Activated T-helper 2 cell treated with anti-CD3 and anti-CD28 coated beads, Interferon-gamma antibody, Interleukin-2, Interleukin-4, amounts not matched to agents 10 μg/mL and 5 μg/mL and 100 μg/mL, durations not matched to agents 14 hours and 24 hours and 36 hours (primary cell): ENCODE measurements at places on chromosomes 11 and 22.

- DNase-seq, result no peak
Measured at GRCh38 chr22:34508797-34509196, 557.2 kb upstream of the ISX start.

DNA sequence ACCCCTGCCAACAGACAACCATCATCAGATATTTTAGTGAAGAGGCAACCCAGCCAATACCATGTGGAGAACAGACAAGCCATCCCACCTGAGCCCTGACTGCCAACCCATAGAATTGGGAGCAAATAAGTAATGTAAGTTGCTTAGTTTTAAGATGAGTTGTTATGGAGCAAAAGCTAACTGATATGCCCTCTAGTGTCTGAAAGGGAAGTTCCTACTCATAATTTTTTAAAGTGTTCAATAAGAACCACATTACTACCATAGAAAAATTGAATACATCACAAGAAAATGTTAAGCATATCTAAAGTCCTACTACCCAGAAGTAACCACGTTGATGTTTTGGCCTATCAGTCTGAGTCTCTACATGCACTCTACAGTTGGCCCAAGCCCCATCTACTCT is 50.8 kb upstream of the SLC36A4 start:
- no peak for DNase-seq

- DNase-seq, result no peak
Measured at GRCh38 chr11:3160252-3161031, 4.7 kb downstream of the OSBPL5 start.

DNA sequence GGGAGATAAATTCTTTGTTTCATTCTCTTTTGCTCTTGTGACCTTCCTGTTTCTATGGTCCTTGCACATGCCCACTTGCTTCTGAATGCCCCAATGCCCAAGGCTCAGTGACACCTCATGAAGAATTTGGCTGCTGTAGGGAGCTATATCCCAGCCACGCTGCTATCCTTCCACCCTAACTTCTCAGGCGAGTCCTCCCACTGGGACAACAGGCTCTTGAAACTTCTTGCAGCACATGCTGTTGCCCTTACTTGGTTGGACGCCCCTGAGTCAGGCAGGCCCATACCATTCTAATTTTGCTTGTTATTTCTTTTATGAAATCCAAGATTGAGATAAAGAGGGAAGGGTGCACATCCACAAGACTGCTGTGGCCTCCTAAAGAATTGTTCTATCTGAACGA is 57.6 kb upstream of the BLID start:
- DNase-seq, result no peak

GRCh38 chr11:32231909-32232493 is 141.1 kb downstream of the RCN1 start:
- DNase-seq, result no peak

- no peak for DNase-seq
Measured at GRCh38 chr22:50243685-50244419, 971 bp downstream of the TUBGCP6 start.

GRCh38 chr11:2446590-2447252 is 1.9 kb downstream of the KCNQ1 start:
- no peak for DNase-seq

DNA sequence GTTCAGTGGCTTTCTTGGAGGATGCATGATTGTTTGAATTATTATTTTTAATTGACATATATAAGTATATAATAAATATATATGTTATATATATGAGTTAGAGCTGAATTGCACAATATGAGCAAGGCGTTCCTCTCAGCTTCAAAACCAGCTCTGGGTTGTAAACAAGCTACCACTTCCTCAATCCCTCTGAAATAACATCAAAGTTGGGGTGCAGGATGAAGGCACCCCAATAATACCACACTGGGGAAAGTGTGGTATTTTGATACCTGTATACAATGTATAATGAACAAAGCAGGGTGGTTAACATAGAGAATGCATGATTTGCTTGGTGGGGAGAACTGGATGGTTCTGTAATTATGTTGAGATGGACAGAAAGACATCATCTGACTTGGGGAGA is 1.7 kb upstream of the SORL1 start:
- DNase-seq, result no peak

GRCh38 chr22:44108806-44109385 is 71.8 kb upstream of the PARVG start:
- no peak for DNase-seq

GRCh38 chr11:24773322-24773721 is 276.5 kb downstream of the LUZP2 start:
- DNase-seq, result no peak

- no peak for DNase-seq
Measured at GRCh38 chr22:23383491-23384361, 196.4 kb downstream of the IGLL1 start.

DNA sequence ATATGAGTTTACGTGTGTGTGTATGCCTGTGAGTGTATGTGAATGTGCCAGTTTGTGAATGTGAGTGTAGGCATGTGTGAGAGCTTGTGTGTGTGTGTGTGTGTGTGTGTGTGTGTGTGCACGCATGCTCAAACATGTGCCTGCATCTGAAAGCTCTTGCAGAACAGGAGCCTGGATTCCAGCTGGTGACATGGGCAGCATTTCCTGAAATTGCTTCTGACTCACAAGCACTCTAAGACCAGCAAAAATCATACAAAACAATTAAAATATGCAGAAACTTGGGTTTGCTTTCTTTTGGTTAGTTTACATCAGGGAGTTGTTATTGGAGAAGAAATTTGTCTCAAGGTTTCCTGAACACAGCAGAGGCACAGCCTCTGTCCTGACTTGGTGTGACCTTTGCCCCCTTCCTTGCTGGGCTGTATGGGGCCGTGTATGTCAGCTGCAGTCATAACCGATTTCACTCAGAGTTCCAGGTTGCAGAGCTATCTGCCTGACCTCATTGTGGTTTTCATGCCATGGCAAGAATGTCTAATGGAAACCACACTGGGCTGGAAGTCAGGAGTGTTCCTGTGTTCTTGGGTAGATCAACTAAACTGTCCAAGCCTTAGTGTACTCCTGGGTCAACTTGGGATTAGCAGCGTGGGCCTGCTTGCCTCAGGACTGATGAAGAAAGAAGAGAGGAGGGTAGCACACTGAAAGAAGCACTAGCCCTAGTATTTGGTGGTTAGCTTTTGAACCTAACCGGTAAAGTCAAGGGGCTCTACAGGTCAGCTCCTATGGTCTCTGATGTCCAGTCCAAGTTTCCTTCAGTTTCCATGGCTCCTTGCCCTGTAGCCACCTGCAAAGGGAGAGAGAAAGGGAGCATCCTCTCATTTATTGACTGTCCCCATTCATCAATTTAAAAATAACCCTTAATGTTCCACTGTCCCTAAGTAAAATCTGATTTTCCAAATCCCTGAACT is 143.7 kb downstream of the SNX19 start:
- DNase-seq, result no peak

- no peak for DNase-seq
Measured at GRCh38 chr11:128201009-128201408, 386.3 kb downstream of the ETS1 start.
